Immature natural killer cell (primary cell): ENCODE measurements at places on chromosomes 6 and 20.

DNA sequence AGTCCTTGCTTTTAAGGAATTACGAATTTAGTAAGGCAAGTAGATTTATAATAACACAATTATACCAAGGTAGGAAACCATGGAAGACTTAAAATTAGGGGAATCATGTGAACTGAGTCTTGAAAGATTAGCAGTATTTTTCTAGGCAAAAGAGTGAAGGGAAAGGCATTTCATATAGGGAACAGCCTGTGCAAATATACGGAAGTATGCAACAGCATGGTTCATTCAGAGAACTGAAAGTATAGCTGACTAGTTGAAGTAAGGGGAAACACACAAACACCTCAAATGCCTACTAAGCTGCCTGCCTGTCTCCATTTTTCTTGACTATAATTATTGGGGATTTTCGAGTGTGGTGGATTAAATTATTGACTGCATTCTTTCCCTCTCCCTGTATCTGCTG is 39.0 kb upstream of the ECHDC1 start:
- no peak for DNase-seq

GRCh38 chr6:157825243-157825904 is 2.3 kb downstream of the SNX9 start:
- DNase-seq, result no peak

DNA sequence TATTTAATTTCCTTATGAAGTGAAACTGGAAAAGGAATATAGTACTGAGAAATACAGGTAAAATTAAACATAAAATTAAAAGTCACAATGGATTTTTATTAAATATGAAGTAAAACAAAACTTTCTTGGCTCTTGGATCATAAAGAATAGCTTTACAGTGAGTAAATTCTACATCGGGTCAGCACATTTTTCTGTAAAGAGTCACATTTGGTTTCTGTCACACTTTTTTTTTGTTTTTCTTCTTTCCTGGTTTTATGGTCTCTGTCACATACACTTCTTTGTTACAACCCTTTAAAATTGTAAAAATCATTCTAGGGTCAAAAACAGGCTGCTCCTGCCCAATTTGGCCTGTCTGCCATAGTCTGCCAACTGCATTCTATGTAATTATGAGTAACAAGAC is 254.4 kb upstream of the POU3F2 start:
- no peak for DNase-seq

GRCh38 chr6:151437401-151437800 is 14.5 kb downstream of the RMND1 start:
- DNase-seq, result no peak

DNA sequence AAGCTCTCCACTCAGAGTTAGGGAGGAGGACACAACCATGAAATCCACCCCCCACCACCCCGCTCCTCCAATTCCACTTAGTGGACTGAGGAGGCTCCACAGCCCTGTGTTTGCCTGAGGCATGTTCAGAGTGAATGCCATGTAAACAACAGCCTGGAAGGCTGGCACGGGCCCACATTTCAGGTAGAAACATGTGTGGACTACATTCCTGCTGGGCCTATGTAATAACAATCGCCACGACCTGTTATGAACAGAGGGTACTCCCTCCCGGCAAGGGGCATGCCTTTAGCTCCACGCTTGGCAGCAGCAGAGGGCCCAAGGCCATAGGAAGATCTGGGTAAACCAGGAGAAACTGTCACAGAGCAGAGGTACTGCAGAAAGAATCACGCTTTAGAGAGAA is 65.5 kb downstream of the ISM1 start:
- no peak for DNase-seq

- DNase-seq, result no peak
Measured at GRCh38 chr6:140932909-140933308, 1199.8 kb upstream of the GJE1 start.

DNA sequence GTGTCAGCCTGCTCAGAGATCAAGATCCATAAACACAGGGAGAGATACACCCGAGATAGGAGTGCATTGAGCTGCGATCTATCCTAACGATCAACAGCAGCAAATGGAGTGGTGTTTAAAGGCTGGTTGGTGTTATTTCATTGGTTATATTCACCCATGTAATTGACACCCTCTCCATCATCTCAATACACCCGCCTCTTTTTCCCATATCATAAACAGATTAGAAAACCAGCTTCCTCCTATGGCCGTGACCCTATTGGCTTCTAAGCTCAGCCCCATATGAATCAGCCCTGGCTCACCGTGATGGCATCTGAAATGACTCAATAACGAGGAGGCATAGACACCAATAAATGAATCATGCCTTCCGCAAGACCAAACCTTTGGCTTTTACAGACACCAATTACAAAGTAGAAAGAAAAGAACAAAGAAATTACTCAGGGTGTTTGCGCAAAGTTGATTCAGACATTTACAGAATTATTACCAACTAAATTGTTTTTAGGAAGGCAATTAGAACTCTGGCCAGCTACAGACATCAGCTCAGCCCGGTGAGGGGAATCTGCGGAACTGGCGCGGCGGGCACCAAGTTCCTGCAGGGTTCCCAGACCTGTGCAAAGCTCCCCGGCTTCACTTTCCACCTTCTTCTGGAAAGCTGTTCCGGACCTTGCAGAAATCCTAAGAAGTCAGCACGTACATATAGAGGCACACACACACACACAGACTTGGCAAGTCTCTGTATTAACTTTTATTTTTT is 11.5 kb downstream of the PMEPA1 start:
- DNase-seq, result no peak

DNA sequence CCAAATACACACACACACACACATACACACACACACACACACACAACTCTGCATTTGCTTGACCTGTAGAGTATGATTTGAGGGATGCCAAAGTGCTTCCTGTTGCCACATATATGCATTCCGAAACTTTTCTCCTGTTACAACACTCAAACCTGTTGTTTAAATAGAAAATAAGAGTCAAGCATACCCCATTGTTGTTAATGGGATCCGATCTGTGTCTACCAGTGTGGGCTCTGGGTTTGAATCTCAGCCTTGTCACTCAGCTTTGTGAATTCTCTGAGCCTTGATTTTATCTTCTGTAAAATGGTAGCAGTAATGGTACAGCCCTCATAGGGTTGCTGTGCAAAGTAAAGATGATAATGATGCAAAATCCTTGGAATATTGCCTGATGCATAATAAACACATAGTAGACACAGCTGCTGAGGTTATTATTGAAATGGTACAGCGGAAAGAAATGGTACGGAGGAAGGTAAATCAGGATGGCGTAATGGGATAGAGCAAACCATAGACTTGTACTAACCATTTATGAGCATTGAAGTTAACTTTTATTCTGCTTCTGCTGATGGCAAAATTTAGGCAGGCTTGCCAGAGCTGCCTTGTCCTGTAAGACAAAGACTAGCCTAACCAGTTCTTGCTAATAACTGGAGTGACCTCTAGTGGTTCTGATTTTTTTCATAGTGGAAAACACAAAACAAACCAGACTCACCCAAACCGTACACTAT is 113.5 kb upstream of the PHACTR1 start:
- no peak for DNase-seq

DNA sequence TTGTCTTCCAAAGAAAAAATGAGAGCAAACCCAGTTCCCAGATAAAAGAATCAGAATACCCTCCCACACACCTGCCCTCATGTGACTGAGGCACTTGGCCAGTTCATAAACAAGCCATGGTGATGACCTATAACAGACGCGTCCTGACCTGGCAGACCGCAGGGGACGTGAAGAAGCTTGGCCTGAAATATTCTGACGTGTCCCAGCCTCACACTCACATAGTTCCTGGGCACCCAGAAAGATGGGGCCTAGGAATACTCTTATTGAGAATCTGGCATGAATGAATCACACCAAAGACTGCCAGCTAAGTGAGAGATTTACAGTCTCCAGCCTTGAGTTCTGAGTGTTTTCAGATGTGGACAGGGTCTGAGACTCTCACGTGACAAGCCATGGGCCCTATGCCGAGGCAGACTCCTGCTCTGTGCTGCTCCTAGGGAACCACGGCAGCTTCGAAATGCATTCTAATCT is 17.2 kb upstream of the MAP3K4 start:
- no peak for DNase-seq
